DMS 273 treated with DMSO at 0.1 percent for 48 hours (cell line): ENCODE measurements at places on chromosomes 12 and 14.

GRCh38 chr12:52848661-52849255, at the start of gene KRT78:
Gene KRT78, minus strand, starts transcription at chr12:52848994. Its CDS starts 64 bp downstream, at chr12:52848930.
- no peak for DNase-seq

- DNase-seq, result no peak
These were observed 23.8 kb downstream of the GALNT9 start for GRCh38 chr12:132305560-132305966.

DNA sequence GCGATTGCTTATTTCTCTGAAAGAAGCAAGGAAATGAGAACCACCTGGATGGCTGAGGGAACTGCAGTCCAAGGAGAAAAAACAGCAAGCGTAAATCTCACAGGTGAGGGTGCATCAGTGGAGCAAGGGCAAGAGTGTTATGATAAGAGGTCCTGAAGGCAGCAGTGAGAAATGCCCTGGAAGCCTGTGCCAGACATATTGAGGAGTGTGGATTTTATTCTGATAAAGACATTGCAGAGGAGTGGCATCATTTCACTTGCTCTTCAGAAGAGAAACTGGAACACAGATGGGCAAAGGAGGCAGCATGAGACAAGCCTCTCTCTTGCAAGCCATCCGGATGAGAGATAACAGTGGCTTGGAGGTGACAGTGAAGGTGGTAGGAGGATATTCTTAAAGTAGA, 78.5 kb downstream of the PDE3A start:
- DNase-seq, result no peak

DNA sequence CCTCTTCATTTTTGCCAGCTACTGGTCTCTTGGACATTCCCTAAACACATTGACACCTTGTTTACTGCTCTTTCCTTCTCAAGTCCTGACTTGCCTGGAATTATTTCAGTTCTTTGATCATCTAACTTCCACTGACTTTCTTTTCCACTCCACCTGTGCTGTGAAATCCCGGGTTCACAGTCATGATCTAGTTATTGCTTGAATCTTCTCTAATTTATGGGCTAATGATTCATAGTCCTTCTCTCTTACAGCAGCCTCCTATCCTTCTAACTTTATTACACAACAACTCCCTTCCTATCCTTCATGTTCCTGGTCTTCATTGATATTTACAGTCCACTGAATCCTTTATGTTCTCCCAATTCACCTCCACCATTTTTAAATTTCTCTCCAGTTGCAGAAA, 260.1 kb downstream of the C12orf75 start:
- DNase-seq, result no peak

GRCh38 chr12:61538951-61539350, 721.3 kb upstream of the USP15 start:
- DNase-seq, result no peak

- no peak for DNase-seq
These were observed 53.5 kb downstream of the SUDS3 start for GRCh38 chr12:118429688-118430383.

- DNase-seq, result no peak
These were observed 10.2 kb downstream of the SLC48A1 start for GRCh38 chr12:47783024-47783755.

GRCh38 chr12:131677699-131678098, 33.2 kb upstream of the SFSWAP start:
- no peak for DNase-seq

DNA sequence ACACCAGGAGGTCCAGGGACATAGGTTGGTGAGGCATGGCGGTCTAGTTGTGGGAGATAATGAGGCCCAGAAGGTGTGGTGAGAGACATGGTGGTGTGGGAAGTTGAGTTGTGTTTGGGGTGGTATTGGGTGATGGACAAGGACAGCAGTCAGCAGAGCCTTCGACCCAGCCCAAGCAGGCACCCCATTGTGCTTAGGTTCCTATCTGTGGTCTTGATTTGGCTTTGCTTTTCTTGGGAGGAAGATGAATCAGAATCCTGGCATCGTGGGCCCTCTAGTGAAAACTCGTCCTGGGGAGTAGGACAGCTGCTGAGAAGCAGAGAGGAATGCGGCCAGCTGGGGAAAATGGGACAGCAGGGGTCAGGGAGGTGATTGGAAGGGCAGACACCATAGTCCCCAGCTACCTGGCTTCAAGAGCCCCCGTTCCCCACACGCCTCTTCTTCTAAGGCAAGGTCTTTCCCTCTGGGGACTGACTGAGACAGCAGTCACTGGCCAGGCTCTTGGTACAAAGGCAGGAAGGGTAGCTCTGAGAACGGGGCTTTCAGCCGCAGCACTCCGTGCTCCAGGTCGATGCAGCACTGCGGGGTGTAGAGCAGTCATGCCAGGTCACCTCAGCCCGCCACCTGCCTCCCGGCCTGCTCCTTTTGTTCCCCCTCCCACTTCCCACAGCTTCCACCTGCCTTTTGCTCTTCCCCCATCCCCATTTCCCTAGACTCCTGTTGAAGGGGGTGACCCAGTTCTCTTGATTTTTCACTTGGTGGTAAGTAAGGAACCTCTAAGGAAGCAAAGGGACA, 7.9 kb downstream of the NRIP2 start:
- DNase-seq, result no peak

- no peak for DNase-seq
These were observed 4.4 kb upstream of the ASIC1 start for GRCh38 chr12:50052964-50053363.

GRCh38 chr14:77707355-77707723, 484 bp downstream of the ALKBH1 start:
- no peak for DNase-seq

GRCh38 chr12:96587691-96588090, 98.3 kb downstream of the CFAP54 start:
- no peak for DNase-seq

GRCh38 chr12:6948873-6949594, 2.1 kb upstream of the PTPN6 start:
- DNase-seq, result no peak

DNA sequence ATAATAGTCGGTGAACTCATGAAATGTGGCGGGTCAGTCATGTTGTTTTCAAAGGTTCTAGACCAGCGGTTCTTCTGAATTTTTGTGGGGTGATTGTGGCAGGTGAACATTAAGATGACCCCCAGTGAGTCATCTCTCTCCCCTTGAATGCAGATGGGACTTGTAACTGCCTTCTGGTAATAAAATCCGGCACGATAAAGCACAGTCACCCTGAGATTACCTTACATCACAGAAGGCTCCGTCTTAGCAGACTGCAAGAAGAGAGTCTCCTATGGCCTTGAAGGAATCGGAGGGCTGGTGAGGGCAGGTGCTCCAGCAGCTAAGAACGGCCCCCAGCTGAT, 189.6 kb downstream of the FOXN3 start:
- DNase-seq, result no peak

DNA sequence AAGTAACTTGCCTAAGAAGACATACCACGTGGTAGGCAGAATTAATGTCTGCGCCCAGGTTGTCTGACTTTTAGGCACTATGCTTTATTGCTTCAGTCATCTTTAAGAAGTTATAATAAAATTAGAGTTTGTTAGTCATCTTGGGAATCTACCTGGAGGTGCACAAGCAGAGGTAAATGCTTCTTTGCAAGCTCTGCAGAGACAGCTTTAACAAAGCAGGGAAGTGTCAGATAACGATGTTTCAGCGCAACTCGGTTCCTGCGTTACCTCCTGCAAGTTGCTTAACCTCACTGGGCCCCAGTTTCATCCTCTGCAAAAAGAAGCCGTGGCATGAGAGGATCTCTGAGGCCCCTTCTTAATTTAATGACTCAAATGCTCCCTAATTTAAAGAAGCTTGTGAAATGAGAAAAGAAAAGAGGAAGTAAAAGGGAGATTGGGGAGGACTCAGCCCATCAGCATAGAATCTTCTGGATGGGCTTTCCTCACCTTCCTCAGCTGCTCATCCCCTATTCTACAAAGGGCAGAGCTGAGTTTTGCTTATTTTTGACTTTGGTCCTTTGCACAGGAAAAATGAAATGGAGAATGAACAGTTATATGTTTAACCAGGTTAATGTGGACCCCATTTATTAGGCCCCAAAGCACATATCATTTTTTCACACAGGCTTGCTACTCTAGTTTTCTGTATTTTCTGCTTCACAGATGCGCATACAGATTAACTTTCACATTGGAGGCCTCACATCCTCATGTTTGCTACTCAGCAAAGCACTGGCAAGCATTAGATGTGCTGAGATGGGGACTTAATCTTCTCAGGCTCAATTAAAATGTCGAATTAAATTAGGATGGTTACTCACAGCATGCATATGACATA, 5.1 kb downstream of the ARHGDIB start:
- DNase-seq, result no peak

GRCh38 chr12:54749191-54749818, 101.1 kb upstream of the DCD start:
- no peak for DNase-seq

GRCh38 chr14:100127853-100128455, 31.5 kb downstream of the DEGS2 start:
- no peak for DNase-seq

- DNase-seq, result no peak
These were observed 234.2 kb upstream of the RGS6 start for GRCh38 chr14:71698027-71698426.

DNA sequence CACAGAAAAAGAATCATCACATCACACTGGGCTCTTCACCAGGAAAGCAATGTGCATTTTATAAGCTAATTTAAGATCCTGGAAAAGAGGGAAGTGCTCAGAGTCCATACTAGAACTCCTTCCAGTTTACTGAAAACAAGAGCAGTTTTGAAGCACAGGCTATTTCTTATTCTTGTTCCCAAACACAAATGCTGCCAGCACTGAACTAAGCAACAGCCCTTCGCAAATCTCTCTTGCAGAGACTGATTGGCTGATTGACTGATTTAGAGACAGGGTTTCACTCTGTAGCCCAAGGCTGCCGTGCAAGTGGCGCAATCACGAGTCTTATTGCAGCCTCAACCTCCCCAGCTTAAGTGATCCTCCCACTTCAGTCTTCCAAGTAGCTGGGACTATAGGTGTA, 44.8 kb downstream of the BCL2L14 start:
- no peak for DNase-seq

- DNase-seq, result no peak
These were observed 8.2 kb downstream of the GOLT1B start for GRCh38 chr12:21509768-21510167.

- DNase-seq, result no peak
These were observed 284.3 kb upstream of the SYT1 start for GRCh38 chr12:78580296-78580695.

DNA sequence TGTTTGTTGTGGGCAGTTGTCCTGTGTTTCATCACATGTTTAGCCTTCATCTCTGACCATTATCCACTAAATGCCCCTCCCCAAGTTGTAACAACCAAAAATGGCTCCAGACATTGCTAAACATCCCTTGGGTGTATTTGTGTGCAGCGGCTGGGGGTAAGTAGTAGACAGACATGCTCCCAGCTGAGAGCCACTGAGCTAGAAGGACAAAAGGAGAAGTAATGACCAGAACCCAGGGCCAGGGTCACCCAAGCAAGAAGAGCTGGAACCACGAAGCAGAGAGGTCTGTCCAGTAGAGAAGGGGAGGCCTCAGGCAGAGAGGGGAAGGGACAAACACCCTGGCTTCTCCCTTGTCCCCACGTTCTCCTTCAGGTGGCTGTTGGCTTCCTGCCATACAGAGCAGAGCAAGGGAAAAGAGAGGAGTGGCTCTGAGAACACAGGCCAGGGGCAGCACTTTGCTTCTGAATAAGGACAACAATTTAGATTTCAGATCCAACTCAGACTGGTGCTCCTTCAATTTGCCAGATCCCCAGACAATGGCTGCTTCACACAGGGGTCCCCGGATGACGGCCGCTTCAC, 55.2 kb downstream of the NDUFA12 start:
- DNase-seq, result no peak

- DNase-seq, result no peak
These were observed 101.8 kb downstream of the CMKLR1 start for GRCh38 chr12:108237272-108237671.

DNA sequence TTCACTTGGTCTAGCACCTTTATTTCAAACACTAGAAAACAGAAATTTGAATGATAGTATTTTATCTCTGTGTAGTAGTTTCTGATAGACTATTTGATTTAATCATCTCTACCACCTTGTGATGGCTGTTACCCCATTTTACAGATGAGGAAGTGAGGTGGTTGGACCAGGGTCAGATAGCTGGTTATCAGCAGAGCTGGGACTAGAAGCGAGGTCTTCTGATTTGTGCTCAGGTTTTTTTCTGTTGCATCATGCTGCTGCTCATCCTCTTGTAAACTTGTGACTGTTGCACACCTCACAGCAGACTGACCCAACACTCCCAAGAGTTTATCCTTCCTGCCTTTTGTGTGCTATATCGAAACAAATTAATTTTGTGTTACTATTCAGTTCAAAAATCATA, 10.1 kb upstream of the MANSC4 start:
- no peak for DNase-seq

DNA sequence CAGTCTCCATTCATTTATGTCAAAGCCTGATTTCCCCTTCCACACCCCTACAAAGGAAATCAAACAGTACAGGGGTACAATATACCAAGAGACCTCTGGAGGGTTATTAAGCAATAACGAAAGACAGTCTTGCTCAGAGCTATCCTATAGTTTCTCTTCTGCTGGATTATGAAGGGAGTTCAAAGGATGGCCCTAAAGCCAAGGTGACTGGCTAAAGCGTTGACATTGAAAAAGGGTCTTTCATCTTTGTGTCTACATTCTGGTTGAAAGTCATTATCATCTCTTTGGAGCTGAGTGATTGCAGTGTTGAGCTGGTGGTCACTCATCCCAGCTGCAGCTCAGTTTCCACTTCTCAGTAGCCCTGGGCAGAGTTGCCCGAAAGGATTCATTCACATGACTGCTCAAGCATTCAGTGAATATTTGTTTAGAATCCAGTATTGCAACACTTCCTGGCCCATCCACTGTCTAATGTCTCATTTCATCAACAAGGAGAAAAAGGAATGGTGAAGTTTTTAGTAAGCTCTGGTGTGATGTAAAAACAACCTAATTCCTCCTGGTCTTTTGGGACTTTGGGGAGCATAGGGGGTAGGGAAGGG, 19.2 kb upstream of the TBX5 start:
- DNase-seq, result no peak

DNA sequence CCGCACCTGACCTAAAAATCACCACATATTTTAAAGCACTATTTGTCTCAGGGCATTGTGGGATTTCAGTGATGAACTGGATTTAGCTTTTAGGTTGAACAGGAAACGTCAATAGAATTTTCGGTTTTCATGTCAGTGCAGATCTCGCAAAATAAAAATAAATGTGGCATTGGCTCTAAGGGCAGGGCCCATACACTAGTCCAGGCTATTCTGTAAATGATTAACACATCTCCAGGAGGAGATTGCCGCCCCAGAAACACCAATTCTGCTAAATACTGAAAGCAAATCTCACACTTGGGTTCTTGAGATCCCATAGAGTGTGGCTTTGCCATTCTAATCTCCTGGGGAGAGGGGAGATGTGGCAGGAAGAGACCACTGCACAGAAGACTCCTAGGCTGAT, 1494.0 kb upstream of the TMEM132C start:
- no peak for DNase-seq
